ENCODE measurements at places on chromosomes 4 and X. TPM values are rescaled to one million over a fixed set of nuclear protein-coding genes. Genes with fewer than 3 reads are reported as not detected.

GRCh38 chrX:41870719-41871151 is 52.6 kb downstream of the CASK start:
- no peak for DNase-seq

- no peak for DNase-seq
Measured at GRCh38 chr4:9735515-9735914, 45.9 kb upstream of the DRD5 start.

DNA sequence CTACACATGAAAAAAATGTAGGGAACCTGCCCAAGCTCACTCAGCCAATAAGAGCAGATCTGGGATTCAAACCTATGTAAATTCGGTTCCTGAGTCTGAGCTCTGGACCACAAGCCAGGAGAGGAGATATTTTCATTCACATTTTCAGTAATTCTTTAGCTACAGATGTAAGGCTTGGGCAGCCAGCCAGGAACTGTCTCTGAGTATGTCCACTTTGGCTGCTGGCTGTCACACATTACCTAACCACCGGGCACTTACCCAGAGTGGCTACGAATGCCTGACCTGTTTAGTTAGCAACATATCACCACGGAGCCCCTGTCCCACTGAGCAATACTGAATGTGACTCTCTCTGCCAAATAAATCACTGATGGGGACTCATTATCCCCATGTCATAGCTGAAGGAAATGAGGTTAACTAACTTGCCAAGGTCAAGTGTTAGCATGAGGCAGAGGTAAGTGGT is 15.3 kb downstream of the USP46 start:
- no peak for DNase-seq

Gene FIP1L1
- 42.4 TPM for total RNA-seq

Gene RIBC1
- total RNA-seq = 0.42 TPM

GRCh38 chr4:161650812-161651211 is 513.0 kb downstream of the FSTL5 start:
- DNase-seq = no peak

DNA sequence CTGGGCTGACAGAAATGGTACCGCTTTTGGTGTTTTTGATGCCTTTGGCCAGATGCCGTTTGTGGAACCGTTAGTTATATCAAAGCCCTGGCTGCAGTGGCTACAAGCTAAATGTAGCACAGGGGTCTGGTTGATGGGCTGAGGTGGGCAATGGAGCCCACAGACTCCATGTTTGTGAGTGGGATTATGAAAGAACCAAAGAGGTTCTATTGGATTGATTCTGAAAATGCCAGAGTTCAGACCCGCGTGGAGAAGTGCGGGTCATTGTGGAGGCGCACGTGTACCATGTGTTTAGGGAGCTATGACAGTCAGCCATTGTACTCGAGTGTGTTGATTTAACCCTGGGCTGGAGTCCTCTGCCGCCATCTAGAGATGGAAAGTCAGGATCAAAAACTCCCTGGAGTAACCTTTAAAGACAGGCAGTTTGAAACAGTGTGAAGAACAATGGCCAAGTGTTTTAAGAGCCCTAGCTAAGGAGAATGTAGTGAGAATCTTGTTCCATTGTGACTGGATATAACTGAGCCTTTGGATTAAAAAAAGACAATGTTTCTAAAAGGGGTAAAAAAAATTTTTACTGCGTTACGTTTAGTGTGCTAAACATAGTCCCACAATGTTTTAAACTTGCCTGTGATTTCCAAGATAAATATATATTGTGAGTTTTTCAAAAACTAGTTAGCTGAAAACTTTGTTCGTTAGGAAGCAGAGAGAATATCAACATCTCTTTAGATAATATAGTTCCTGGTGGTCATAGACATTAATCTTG is 12.7 kb downstream of the ART3 start:
- DNase-seq = no peak

Gene PABPC1L2A
- total RNA-seq = 0.17 TPM

Gene PRR32
- total RNA-seq = not detected

GRCh38 chr4:168731706-168732414 is 235.0 kb downstream of the PALLD start:
- no peak for DNase-seq

Gene SFRP2
- 22.7 TPM for total RNA-seq

DNA sequence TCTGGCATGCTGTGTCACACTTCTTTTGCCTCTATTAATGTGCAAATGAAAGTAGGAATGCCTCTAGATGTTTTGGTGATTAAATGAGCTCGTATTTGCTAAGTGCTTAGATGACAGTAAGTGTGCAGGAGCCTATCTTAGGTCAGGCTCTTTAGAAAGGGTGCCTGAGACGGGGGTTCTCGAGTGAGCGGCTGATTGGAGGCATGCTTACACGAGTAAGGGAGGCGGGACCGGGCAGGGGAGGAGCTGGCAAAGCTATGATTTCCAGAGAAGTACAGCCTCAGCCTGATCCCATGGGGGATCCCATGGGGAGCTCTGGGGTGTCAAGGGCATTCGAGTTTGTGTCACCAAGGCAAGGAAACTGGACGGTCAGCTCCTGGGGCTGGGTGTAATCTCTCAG is 44.8 kb downstream of the CLDN34 start:
- DNase-seq = no peak

DNA sequence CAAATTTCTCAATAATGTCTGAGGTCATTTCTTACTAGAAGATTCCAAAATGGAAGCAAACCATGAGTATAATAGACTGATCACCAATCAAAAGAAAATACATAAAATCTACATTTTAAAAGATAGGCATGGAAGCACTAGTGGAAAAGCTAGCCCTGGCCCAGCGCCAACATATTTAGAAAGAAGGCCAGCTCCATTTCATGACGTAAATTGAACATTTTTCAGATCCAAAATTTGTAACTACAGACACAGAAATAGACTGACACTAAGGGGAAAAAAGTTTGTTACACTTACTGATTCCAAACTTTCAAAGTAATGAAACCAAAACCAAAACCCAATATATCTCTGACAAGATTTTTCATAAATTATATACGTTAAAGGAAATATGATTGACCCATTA is 117.7 kb downstream of the ADAMTS3 start:
- DNase-seq = no peak

All from esophagus muscularis mucosa (tissue), 4 donors.